ENCODE measurements at places on chromosomes 7 and 10.
A peak's percentile ranks its signal among the peaks of the same experiment; 100 is the strongest.

DNA sequence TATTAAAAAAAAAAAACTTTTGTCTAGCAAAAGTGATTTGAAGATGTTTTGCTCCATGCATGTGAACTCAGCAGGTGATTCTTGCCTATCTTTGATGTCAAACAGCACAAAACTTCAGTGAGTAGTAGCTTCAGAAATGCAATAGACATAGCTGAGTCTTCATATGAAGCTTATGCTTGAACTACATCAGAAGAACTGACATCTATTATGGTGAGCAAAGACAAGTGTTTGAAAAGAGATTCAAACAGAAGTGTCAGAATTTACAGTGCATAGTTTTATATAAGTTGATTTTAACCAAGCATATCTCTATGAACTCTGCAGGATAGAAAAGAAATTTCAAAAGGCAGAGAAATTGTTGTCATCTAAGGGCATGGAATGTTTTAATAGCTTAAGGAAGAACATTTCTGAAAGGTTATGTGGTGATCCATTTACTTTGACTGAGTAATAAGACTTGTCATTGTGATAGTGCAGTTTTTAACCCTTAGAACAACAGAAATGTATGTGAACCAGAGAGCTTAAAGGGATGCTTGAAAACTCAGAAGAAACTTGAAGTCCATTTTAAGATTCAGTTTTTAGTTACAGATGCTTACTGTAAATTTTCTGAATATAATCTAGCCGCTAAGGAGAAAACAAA is 351.4 kb downstream of the MDFIC start:
- peak; percentile 16 for DNase-seq

GRCh38 chr7:40231796-40232195 is 97.0 kb downstream of the SUGCT start:
- DNase-seq: peak; percentile 47

GRCh38 chr7:26398427-26398755 is 106.7 kb downstream of the SNX10 start:
- peak; percentile 27 for DNase-seq

- peak; percentile 40 for DNase-seq
Observed at GRCh38 chr7:39414224-39415035, 151.8 kb upstream of the YAE1 start.

DNA sequence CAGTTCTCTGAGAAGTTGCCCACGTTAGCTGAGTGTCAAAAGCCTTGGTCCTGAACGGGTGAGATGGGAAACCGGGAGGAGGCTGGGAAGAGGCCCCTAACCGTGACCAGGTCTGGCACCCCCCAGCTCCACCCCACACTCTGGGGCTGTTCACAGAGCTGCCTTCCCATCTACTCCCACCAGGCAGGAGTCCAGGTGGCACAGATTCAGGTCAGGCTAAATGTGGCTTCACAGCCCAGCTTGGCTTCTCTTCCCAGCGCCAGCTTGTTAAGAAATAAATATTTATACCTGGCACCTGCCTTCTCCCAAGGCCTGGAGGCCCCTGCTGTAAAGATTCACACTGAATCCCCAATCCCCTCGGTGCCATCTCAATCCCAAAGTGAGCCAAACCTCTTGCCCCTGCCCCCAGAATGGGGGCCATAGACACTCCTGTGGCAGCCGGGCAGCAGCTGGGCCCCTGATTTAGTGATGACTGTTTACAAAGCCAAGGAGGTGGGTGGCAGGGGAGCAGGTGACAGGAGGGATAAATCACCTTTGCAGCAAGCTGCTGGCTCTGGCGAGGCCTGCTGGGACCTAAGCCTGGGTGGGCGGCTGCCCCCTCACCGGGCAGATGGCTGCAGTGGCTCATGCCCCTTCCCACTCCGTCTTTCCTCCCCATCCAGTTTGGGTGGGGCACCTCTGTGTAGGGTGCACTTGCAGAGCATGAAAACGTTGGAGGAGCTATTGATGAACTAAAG is 72.5 kb downstream of the GOLGA7B start:
- no peak for DNase-seq

DNA sequence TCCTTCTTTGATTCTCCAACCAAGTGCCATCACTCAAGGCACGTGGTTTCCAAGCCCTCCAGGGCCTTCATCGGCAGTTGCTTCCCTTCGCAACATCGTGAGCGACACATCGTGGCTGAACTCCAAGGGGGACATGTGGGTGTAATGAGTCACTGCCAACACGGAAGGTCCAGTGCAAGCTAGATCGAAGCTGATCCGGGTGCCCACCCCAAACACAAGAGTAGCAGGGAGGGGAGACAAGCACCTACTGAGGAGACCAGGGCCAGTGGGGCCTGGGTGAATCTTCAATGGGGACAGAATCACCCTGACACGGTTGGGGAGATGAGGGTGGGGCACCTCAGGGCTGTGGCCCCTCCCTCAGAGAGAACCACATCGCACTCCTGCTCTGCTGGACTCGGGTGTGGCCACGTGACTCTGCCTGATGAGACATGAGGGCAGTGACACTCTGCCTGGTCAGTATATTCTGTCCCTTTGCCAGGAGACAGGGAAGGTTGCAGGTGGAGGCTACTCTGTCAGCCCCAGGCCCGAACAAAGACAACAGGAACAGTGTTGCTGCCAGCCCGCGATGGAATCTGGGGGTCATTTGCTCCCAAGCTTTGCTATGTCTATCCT is 36.8 kb upstream of the HSPA12A start:
- peak; percentile 17 for DNase-seq

DNA sequence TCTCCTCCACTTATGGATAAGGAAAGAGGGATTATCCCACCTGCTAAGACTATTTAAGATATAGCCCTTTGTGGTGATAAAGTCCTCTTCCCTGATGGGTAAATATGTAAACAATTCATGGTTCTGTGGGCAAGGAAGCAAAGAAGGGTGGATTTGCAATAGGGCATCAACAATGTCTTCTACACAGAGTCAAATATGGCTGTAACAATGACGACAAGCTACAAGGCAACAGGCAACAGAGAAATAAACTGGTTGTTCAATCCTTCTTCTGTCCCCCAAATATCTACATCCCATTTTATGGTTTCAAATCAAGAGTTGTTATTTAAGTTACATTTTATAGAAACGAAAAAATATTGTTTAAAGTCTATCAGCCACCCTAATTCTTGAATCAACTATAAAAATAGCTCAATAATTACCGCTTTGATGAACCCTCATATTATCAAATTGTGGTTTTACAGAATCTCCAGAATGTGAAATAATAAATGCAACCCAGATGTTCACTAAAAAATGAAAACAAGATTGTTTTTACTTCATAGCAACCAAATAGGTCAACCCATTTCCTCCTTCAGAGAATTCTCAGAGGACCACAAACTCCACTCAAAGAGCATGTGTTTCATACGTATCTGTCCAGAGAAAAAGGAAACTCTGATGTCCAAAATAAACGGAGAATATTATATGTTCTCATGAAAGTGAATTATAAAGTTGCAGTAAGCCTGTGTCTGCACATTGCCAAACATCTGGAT is 13.8 kb downstream of the CYTH3 start:
- DNase-seq: peak; percentile 85

- peak; percentile 29 for DNase-seq
Observed at GRCh38 chr7:46934198-46934825, 647.6 kb downstream of the TNS3 start.

GRCh38 chr7:135801045-135801693 is 52.6 kb upstream of the FAM180A start:
- DNase-seq: peak; percentile 48

GRCh38 chr10:51564896-51565510 is 134.4 kb downstream of the CSTF2T start:
- no peak for DNase-seq

DNA sequence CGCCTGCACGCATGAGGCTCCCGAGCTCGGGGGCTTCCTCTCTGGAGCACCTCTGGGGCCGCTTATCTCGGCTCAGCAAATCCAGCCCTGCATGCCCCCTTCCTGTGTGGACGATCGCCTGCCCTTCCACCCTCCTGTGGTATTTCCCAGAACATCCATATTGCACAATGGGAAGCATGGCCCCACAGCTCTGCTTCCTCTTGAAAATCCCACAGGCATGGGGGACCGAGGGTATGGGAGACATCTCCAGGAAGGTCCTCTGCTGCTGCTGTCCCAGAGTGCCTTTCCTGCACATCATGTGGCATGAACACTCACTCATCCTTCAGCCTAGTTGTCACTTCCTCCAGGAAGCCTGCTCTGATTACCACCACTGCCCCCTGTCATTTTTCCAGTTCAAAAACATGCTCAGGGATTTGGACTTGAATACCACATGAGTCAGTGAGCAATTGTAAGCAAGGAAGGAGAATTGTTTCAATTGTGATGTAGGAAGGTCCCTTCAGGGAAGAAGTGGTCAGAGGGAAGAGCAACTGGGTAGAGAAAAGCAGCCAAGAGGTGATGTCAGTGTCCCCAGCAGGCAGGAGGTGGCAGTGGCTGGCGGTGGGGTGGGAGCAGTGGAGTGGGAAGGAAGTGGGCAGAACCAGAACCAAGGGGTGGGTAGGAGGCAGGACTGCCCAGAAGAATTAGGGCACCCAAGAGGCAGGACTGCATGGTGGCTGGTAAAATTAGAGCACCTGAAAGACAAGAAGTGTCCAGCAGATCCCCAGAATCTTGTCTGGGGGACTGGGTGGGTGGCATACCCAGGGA is 67.5 kb upstream of the ZMIZ1 start:
- no peak for DNase-seq

DNA sequence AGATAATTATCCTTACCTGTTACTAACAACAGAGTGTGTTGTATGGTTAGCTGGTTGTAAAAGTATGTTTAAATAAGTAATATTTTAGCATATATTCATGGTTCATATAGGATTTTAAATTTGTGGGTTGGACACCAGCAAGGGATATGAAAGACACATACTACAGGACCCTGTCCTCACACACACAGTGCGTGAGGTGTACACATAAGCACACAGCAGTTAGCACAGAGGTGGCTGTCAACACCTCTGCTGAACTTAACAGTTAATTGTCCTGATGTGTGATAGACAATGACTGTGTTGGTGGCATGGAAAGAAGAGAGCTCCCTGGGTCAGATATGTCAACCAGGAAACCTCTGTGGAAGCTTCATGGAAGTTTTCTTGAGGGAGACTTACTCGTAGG is 23.3 kb upstream of the NUP42 start:
- no peak for DNase-seq
